A549 treated with ZK216348 at 1 μM for 4 hours (cell line): ENCODE measurements at places on chromosomes 7 and 10. TPM values are rescaled to one million over a fixed set of nuclear protein-coding genes. Genes with fewer than 3 reads are reported as not detected.

Gene ST8SIA6
- 0.06 to 0.08 TPM in 2 of 5 replicates, not detected in the others for total RNA-seq

Gene XPNPEP1
- total RNA-seq: 34.0 to 42.3 TPM (median 34.9 TPM) in 5 replicates

Gene UBE2D1
- total RNA-seq: 7.9 to 22.0 TPM (median 18.1 TPM) in 5 replicates

Gene GPR37
- 0.45 to 0.89 TPM (median 0.64 TPM) in 5 replicates for total RNA-seq

Gene HMX3
- total RNA-seq: 0.14 TPM in 1 of 5 replicates, not detected in the others

Gene SNX8
- total RNA-seq: 61.0 to 101 TPM (median 87.3 TPM) in 5 replicates

Gene ETV1
- 2.2 to 3.2 TPM (median 2.4 TPM) in 5 replicates for total RNA-seq

Gene RNF32
- 1.1 to 3.1 TPM (median 1.6 TPM) in 5 replicates for total RNA-seq

Gene SH3PXD2A
- total RNA-seq: 0.97 to 2.3 TPM (median 1.6 TPM) in 5 replicates

Gene LLCFC1
- not detected in 5 replicates for total RNA-seq

Gene CXCL12
- total RNA-seq: 0.08 to 0.25 TPM (median 0.20 TPM) in 3 of 5 replicates, not detected in the others

Gene LAMB1
- 107 to 186 TPM (median 118 TPM) in 5 replicates for total RNA-seq

Gene MBL2
- total RNA-seq: not detected in 5 replicates

Gene PRTFDC1
- total RNA-seq: 14.0 to 22.2 TPM (median 18.0 TPM) in 5 replicates

Gene ASZ1
- total RNA-seq: not detected in 5 replicates

Gene PRKRIP1
- 18.0 to 24.4 TPM (median 22.2 TPM) in 5 replicates for total RNA-seq

Gene FGFR2
- 0.31 to 0.68 TPM (median 0.45 TPM) in 5 replicates for total RNA-seq

Gene ZNF22
- 3.9 to 8.2 TPM (median 5.9 TPM) in 5 replicates for total RNA-seq

Gene SLIT1
- 0.05 to 0.23 TPM (median 0.06 TPM) in 4 of 5 replicates, not detected in the other for total RNA-seq

Gene ANKRD16
- total RNA-seq: 7.8 to 12.4 TPM (median 11.2 TPM) in 5 replicates

Gene IFIT2
- 1.7 to 4.5 TPM (median 2.8 TPM) in 5 replicates for total RNA-seq

Gene NEBL
- total RNA-seq: 3.9 to 8.9 TPM (median 7.8 TPM) in 5 replicates

Gene TUBAL3
- total RNA-seq: 0.22 to 0.45 TPM (median 0.33 TPM) in 5 replicates

Gene ZNF862
- total RNA-seq: 2.7 to 4.0 TPM (median 3.3 TPM) in 5 replicates

Gene OPN4
- total RNA-seq: not detected in 5 replicates

Gene ANKRD26
- total RNA-seq: 2.5 to 3.8 TPM (median 3.2 TPM) in 5 replicates

Gene TMEM236
- total RNA-seq: 0.04 to 0.09 TPM (median 0.05 TPM) in 5 replicates

Gene AGAP5
- 1.7 to 3.5 TPM (median 3.1 TPM) in 5 replicates for total RNA-seq

Gene GPR22
- not detected in 5 replicates for total RNA-seq

Gene BBIP1
- 31.8 to 79.4 TPM (median 37.2 TPM) in 5 replicates for total RNA-seq

Gene PRKAG2
- 38.1 to 56.3 TPM (median 42.3 TPM) in 5 replicates for total RNA-seq
